ENCODE measurements at places on chromosomes 3 and 15.

DNA sequence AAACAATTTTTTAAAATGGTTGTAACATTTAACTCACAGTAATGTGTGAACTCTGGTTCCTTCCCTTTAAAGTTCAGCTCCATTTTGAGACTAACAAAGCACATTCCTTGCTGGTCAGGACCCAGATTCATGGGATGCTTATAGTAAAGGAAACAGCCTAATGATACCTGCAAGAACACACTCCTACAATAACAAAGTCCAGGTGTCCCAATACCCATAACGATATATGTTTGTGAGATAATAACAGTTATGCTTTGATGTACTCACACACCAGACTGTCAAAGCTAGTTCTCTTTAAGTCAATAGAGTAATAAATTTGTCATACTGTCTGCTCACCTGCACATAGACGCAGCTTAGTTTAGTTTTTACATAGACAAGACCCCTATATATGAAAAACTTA is 15.9 kb upstream of the CCDC50 start:
- DNase-seq, result no peak

DNA sequence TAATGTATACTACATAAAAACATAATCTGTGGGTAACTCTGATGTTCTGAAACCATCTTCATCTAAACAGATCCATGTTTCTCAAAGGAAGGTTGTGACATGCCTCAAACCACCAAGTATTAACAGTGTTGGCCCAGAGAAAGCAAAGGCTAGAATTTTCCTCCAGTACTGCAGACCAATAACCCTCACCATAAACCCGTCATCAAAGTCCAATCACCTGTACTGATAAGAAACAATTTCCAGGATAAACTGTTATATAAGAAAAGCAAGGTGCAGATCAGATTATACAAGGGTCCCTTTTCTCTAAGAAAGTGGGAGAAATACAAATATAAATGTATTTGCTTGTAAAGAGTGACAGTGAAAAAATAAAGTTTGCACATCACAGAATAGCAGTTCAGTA is 32.3 kb downstream of the TBC1D2B start:
- no peak for DNase-seq

- DNase-seq, result no peak
Measured at GRCh38 chr3:159805411-159805772, 183.2 kb upstream of the IL12A start.

DNA sequence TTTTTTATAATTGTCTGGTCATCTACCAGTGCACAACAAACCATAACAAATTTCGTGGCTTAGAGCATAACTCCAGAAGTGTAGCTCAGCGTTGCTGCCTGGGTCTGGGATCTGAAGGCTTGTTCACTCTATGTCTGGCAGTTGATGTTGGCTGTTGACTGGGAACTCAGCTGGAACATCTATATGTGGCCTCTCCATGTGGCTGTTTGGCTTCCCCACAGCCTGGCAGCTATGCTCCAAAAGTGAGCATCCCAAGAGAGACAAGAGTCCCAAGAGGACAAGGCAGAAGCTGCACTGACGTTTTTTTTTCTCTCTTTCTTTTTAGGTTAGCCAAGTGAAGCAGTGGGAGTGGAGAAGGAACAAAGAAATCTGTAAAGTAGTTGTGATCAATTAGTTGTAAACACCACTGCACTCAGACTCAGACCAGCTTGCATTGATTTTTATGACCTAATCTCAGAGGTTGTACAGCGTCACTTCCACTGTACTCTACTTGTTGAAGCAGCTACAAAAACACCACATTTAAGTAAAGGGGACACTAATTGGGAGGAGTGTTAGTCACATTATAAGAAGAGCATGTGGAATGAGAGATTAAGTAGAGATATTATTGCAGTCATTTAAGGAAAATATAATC is 2.5 kb upstream of the GPR176 start:
- DNase-seq, result no peak

DNA sequence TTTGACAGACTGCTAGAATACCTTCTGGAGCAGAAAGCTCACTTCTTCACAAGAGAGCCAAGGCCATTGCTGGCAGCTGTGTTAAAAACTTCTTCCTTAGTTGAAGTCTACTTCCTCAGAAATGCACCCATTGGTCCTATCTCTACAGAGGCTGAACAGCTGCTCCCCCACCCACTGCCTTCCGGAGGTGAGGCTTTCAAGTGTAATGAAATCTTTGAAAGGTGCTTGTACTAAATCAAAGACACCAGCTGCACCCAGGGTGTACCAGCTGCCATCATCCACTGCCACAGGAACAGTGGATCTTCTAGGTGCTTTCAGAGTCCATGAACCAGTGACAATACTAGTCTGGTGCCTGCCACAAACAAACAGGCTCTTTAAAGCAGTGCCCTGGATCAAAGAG is 26.4 kb upstream of the HERC1 start:
- no peak for DNase-seq

DNA sequence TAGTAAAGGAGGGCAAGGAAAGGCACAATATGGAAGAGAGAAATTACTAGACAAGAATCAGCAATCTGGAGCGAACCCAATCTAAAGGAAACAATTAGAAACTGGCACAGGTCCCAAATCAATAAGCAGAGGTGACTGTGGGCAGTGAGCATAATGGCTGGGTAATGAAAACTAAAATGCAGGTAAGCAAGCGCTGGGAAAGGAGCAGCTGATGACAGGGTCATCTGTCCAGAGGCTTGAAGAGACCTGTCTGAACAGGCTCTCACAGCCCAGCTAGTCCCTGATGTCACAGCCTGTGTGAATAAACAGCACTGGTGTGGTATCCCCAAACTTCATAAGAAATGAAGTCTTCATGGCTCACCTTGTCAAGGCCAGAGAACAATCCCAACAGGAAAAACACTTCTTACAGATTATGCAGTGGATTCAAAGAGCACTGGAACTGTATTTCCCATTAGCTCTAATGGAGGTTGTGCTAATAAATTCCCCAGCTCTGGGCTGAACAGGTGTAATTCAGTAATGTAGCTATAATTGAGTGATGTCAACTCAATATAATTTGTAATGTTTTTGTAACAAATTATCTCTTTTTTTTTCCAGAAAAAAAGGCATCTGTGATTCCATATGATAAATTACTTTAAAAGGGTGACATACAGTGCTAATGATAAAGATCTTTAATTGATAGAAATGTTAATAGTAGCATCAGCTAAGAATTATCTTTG is 197.3 kb downstream of the FHIT start:
- no peak for DNase-seq

DNA sequence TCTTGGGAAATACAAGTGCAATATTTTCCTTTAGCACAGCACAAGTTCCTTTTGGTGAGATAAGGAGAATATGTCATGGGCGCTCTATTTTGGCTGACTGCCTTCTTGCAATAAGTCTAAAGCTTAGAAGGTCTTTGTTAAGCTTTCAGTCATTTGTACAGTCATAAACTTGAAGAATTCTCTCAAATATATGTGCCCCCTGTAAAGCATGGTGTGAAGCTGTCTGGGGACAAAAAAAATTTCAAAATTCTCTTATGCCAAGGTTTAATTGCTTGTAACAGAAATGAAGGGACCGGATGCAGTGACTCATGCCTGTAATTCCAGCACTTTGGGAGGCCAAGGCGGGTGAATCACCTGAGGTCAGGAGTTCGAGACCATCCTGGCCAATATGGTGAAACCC is 21.7 kb upstream of the ARID3B start:
- no peak for DNase-seq

DNA sequence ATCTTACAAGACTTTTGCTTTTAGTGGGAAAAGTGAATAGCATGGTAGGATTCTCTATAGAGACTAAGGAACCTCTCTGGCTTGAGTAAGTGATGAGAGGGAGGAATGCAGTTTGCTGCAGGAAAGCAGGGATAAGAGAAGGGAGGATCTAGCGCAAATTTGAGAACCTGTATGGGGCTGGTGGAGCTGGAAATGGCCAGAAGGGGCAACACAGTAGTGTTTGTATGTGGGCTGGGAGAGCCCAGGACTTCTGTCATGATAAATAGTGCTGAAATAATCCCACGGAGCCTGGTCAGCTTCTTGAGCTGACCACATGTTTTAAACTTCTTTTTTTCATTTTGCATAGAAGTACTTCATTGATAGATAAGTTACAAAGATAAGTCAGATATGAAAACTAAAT is 11.2 kb upstream of the SHC4 start:
- no peak for DNase-seq

DNA sequence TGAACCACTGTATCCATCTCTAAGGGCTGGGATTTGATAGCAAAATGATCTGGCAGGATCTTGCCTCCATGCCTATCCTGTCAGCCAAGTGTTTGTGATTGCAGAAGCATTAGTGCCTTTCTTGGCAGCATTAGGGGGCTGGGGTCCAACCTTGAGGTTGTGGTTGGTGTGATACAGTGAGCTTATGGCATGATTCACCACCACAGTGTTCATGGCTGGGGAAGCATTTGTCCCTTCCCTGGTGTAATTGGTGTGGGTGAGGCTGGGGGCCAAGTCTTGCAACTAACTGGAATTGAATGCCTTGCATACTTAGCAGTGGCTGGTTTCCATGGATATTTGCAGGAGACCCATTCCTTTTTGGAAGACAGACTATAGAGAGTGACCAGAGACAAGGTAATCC is 271.0 kb upstream of the TBL1XR1 start:
- peak; percentile 87 for DNase-seq

Data from AG04450 (cell line).